Activated CD4-positive, alpha-beta T cell treated with anti-CD3 and anti-CD28 coated beads, Interleukin-2, amount 10 ng/mL, durations not matched to agents 24 days and 14 days (primary cell): ENCODE measurements at places on chromosomes 6 and 20. TPM values are rescaled to one million over a fixed set of nuclear protein-coding genes. Genes with fewer than 3 reads are reported as not detected.

GRCh38 chr6:154337406-154338005, 19.1 kb downstream of the IPCEF1 start:
- DNase-seq = no peak

GRCh38 chr6:45850378-45851033, 165.2 kb downstream of the CLIC5 start:
- DNase-seq = no peak

- DNase-seq = peak; percentile 64
Observed at GRCh38 chr6:1311400-1312202, at the start of gene FOXQ1. FOXQ1 (plus strand) TSS chr6:1312098; CDS start chr6:1312705, 607 bp downstream.

DNA sequence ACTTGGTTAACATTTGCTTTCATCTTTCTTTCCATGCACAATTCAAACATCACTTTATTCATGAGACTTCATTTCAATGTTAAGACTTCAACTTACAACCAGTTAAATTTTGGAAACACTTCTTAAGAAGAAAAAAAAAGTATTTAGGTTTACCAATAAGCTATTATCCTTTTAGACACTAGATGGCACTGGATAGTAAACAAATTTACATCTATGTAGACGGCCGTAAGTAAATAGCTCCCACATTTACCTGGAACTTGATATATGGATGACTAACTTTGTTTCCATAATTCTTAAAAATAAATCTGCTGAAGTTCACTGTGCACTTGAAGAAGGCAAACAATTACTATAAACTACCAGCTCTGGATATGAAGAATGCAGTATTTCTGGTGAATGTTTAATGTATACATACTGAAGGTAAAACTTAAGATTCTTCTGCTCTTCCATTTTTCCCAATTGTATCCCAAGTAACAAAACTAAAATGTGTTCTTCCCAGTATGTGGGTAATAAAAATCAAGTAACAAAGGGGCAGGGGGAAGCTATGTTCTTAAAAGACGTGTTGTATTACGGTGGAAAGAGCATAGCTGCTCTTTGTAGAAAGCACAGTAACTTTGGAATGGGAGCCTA, 130.6 kb upstream of the C6orf118 start:
- no peak for DNase-seq

DNA sequence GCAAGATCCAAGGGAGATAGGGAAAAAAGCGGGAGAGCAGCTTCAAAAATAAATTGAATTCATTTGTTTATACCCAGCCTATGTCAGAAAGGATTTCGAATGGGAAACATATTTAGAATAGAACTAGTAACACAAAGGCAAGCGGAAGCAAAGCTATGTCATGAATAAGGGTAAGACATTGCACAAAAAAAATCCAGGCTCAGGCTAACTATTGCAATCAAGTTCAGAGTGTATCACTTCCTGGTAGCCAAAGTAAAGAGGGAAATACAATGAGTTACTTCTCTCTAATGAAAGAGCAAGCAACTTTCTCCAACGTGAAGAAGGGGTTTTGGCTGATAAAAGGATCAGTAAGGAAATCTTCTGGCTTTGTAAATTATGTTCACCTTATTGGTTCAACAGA, 212.8 kb downstream of the ZMYND8 start:
- no peak for DNase-seq

- no peak for DNase-seq
Observed at GRCh38 chr6:117264369-117264691, 1.0 kb upstream of the VGLL2 start.

DNA sequence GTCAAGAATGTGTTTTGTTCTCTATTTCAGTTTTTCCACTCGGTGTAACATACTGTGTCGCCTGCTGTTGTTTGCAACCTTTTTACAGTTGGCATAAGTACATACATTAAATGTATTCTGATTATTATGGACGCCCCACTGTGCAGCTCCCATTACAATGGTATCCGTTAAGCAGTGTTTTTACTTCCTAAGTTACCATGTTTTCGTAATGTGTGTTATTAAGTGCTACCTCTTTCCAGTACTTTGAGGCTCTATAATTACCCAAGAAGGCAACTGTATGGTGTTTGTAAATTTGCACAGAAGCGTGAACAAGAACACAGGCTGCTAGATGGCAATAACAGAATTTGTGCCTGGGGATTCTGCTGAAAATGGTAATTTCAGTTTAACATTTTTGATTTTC, 568.0 kb upstream of the MARCKS start:
- DNase-seq = no peak

GRCh38 chr6:118134736-118135135, 227.7 kb downstream of the SLC35F1 start:
- no peak for DNase-seq

DNA sequence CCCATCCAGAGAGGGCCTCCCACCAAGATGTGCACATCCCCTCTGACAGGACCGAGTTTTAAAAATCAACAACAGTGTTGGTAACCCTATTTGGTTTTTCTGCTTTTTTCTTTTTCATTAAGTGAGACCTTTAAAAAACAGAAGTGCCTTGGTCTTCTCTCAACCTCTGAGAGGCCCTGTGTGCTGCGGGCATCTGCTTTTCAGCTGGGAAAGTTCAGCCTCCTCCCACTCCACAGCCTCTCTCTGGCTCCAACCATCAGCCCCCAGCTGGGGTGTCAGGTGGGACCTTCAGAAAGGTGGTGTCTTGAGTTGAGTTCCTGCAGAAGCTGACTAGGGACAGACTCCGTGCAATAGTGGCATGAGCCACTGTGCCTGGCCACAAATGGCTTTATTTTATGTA, 64.6 kb upstream of the ZMYND8 start:
- DNase-seq = no peak

GRCh38 chr6:30265181-30265580, 52.0 kb upstream of the TRIM26 start:
- DNase-seq = no peak

DNA sequence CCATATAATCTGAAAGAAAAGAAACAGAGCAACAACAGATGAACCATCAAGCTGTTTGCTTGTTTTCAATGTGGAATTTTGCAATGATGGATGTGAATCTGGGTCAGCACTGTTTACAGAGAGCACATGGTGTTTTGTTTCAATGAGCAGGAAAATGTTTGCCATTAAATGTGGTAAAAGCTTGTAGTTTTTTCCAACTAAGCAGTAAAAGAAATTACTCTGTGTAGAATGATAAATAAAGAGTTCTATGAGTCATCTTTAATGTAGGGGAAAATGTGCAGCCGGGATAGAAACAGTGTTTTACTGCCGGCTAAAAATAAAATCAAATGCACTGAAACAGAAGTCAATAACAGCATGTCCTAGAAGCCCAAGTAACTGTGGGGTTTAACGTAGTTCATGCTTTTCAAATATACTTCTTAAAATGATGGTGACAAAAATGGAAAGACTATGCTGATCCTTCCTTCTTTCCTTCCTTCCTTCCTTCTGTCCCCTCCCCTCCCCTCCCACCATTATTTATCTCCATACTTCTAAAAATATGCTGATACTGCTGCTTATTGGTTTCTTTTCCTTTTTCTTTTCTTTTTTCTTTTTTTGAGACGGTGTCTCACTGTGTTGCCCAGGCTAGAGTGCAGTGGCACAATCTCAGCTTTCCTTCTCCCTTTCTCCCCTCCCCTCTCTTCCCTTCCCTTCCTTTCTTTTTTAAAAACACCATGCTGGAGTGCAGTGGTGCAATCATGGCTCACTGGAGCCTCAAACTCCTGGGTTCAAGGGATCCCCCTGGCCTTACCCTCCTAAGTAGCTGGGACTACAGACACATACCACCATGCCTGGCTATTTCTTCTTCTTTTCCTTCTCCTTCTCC, 6.3 kb upstream of the NAA20 start:
- DNase-seq = no peak

Gene LRRC73
- 0.14 and 0.51 TPM in 2 replicates for total RNA-seq

Gene ARMC2
- 2.7 and 3.3 TPM in 2 replicates for total RNA-seq
